ENCODE measurements at places on chromosomes 3 and 15.

DNA sequence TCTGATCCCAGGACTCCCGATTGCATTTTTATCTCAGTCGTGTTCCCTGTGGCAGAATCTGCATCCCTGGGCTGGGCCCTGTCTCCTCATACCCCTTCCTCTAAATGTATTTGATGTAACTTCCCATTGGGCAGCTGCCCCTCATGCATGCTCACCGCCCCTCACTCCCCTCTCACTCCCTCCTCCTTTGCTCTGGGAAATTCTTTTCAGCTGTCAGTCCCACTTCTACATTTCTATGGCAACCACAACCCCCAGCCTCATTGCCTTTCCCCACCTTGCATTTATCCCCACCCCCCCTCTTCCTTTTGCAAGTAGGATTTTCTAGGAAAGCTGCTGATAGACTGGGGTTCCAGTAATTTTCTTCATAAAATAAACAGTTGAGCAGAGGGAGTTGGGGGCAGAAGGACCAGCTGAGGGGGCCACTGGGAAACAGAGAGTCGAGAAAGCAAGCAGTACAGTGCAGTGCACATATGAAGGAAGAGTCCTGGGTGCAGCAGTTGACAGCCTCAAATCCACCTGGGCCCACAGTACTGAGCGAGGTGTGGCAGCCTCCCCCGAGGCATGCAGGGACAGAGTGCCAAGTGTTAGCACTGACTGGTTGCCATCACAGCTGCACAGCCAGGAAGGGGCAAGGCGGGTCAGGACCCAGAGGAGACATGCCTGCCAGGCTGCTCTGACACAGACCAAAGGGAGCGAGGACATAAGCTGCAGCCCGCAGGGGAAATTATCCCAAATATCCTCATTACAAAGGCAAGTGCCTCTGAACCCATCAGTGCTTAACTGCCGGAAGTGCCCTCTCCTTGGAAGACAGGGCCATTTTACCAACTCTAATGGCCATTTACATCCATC is 476.3 kb downstream of the EPHB1 start:
- no peak for DNase-seq

DNA sequence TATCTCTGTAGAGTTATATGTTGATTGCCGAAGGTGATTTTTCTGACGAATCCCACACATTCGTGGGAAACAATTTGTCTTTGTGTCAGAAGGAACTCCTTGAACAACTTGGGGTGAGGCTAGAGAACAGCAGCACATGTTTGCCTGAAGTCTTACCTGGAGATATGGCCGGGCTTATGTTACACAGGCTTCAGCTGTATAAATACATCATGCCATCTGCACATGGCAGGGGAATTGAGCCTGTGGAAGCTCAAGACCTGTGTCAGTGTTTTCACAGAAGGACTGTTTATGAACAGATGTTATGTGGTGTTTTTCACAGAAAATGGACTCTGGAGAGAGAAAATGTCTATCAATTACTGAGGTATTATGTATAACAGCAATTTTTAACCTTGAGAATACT is 203.6 kb upstream of the MDFIC2 start:
- DNase-seq = no peak

DNA sequence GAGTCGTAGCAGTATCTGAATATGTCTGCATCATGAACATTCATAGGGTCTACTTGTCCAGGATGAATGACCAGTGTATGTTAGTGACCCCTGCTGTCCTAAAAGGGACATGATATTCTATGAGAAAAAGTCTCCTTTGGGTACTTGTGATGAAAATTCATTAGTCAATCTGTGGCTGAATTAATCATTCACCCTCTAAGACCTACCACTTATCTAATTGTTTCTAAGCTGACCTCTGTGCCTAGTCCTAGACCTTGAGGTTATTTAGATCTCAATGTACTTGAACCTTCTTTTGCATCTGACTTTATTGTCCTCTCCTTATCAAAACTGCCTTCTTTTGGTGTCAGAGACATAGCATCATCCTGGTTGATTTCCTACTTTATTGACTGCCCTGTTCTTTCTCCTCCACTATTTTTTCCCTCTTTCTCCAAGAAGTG is 799.3 kb downstream of the DIPK2A start:
- no peak for DNase-seq

DNA sequence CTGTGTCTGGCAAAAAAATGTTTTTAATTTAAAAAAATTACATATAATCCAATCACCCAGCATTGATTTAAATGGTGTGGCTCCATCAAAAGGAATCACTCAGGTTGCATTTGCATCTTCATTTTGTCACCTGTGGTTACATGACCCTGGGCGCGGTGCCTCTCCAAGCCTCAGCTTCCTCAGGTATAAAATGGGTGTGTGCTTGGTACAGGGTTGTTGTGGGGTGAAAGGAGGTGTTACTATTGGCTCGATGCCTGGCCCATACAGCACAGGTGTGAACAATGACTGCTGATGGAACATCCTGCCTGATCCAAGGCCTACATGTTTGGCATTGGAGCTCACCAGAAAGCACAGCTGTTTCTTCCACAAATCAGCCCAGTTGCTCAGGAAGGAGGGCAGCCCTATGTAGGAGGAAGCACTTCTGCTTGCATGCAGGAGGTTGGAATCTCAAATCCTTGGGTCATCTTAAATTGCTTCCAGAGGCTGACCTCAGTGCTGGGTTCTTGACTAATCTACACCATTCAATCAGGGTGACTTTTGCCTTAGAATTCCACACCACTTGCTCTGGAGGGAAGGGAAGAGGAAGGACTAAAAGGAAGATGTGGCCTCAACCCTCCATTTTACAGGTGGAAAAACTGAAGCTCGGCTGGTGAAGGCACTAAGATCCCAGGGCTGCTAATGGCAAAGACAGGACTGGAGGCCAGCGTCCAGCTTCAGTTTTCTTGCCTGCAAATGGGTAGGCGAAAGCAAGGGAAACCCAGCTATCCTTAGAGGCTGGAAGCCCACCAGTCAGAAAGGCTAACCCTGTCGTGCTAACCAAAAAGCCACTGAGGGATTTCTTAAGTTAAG is 31.7 kb downstream of the BHLHE40 start:
- no peak for DNase-seq

- DNase-seq = no peak
These were observed 14.9 kb upstream of the SELENOT start for GRCh38 chr3:150588027-150588830.

Measured in stimulated activated CD4-positive, alpha-beta T cell treated with anti-CD3 and anti-CD28 coated beads, Interleukin-4, amount 100 ng/mL, for 48 hours (primary cell).